Effector CD4-positive, alpha-beta T cell (primary cell): ENCODE measurements at places on chromosomes 7 and 10.

DNA sequence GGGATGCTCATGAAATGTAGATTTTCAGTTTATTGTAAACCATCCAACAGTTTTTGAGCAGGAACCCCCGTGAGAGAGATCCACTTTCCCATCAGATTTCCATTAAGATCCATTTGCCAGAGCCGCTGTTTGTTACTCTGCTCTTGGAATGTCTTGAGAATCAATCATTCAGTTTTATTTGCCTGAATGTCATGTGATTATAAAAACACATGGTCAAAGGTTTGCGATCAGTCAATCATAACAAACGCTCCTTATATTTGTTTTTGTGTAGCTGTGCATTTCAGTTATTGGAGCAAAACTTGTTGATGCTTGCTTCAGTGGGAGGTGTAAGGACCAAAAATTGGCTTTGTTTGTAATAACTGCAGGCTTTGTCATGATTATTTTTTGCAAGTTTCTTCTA is 155.8 kb upstream of the RHOBTB1 start:
- no peak for DNase-seq

- DNase-seq, result no peak
Observed at GRCh38 chr10:62528441-62528840, 154.3 kb downstream of the ZNF365 start.

DNA sequence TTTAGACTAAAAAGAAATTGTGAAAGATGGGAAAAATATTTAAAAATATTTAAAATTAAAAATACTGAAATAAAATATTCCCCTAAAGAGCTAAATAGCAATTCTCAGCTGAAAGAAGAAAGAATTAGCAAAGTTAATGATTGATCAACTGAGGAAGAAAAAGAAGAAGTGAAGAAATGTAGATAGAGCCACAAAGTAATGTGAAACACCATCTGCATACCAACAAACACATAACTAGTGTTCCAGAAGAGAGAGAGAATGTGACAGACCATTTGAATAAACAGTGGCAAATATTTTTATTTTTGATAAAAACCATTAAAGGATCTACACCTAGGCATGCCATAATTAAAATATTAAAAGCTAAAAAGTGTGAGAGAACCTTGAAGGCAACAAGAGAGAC is 784.5 kb upstream of the ZWINT start:
- no peak for DNase-seq

- DNase-seq, result no peak
Observed at GRCh38 chr7:85730012-85730411, 543.2 kb upstream of the SEMA3D start.

DNA sequence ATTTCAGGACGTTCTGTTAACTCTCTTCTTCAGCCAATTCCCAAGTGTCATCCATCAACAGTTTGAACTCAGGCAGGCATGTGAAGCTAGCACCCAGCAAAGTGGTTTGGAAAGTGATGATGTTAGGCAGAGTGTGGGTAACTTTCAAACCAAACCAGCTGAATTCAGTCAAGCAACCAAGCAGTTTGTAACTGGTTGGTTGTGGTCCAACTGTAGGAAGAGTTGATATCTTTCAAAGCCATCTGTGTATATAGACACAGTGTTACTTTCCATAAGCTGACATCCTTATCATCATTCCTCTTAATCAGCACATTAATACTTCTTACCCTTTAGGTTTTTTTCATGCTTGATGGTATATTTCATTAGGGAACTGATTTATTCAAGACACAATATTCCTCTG is 72.2 kb upstream of the NUPR2 start:
- DNase-seq, result no peak

DNA sequence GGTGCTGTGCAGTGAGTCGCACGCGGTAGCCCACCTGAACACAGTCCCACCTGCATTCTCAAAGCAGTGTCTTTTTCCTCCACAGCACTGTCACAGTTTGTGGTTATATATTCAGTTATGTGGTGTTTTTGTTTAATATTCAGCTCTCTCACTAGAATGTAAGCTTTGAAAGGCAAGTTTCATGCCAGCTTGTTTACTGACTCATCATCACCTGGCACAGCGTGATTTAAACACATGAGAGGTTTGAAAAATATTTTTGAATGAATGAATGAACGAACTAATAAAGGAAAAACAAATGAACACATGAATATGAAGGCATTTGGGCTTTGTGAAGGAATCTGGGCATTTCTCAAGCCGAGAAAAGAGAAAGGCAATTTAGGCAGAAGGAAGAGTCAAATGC is 51.9 kb upstream of the TM9SF3 start:
- no peak for DNase-seq

DNA sequence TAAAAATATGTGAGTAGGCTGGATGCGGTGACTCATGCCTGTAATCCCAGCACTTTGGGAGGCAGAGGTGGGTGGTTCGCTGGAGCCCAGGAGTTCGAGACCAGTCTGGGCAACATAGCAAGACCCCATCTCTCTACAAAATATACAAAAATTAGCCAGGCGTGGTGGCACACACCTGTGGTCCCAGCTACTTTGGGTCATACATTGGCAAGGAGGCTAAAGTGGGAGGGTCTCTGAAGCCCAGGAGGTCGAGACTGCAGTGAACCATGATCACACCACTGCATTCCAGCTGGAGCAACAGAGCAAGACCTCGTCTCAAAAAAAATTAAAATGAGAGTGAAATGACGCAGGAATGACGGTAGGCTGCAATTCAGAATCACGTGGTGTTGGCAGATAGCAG is 64.7 kb upstream of the SH2B2 start:
- DNase-seq, result no peak

DNA sequence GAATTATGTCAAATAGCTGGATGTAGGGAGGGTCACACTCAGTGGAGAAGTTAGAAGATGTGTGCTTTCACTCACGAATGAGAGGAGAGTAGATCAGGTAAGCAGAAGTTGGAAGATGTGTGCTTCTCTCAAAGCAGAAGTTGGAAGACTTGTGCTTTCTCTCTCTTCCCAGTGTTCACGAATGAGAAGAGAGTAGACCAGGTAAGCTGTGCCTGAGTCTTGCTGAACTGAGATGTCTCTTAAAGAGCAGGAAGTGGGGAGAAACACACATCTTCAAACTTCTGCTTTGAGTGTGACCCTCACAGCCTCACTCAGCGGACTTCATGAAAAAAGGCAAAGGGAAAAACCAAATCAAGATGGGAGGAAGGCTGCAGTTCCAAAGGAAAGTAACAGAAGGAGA is 7.0 kb upstream of the TMEM243 start:
- DNase-seq, result no peak

DNA sequence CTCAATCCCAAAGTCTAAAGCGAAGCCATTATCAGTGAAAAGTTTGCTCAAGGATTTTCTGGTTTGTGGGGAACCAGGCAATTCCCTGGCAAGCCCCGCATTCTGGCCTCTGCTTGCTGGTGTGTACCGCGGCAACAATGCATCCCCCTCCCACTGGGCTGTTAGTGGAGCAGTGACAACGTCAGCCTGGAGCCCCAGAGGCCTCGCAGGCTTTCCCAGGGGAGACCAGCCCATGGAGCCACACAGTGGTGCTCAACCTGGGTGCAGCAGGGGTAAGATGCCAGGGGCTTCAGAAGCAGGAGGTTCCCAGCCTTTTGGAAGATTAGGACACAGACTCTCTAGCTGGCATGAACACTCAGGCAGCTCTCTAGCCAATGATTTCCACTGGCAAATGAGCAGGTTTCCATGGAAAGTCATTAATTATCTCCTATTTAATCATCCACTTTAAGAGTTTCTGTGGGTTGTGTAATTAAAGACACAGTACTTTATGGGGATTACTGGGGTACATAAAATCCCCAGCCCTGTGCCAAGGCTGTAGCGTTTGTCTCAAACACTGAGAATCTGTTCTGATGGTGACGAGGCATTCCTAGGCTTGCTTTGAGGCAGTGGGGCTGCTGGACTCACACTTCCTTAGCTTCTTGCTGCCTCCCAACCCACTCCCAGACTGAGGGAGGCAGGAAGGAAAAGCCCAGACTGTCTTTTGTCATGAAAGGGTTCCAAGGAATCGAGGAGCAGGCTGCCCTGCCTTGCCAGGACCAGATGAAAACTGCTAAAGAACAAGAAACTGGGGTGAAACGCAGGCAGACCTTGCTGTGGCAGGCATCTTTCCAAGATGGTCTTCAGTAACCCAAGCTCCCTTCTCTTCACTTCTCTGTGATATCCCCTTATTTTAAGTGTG is 411.9 kb upstream of the SHH start:
- DNase-seq, result no peak

GRCh38 chr10:108241166-108241565 is 1076.7 kb upstream of the SORCS1 start:
- no peak for DNase-seq

GRCh38 chr10:77746047-77746707 is 108.6 kb upstream of the KCNMA1 start:
- DNase-seq, result no peak

DNA sequence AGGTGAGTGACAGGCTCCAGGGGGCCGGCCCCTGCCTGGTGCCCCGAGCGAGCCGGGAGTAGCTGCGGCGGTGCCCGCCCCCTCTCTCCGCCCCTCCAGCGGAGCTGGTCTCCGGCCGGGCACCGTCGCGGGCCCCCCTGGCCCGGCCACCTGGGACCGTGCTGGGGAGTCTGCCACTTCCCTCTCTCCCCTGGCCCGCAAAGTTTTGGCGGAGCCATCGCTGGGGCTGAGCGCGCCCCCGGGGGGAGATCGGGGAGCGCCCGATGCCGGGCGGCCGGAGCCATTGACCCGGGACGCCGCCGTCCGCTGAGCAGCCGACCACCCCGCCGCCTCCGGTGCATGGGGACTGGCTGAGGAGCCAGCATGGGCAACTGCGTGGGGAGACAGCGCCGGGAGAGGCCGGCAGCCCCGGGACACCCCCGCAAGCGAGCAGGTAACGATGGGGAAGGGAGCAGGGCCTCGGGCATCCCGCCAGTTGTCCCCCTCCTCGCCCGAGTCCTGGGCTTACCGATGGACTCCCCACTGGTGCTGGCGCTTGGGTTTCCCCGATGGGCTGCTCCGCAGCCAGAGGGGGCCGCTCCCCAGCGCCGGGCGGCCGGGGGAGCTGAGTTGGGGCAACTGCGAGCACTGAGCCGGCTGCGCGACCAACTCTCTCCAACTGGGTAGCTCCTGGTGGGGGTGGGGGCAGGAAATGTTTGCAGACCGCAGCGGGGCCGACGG is at the start of gene UBTD1:
Gene UBTD1 (plus strand): TSS at position 84 of the 720 bp plus-strand sequence. CDS start 280 bp downstream, at position 364.
- DNase-seq, result peak; percentile 11

GRCh38 chr7:156466272-156466671 is 174.3 kb upstream of the RNF32 start:
- no peak for DNase-seq

DNA sequence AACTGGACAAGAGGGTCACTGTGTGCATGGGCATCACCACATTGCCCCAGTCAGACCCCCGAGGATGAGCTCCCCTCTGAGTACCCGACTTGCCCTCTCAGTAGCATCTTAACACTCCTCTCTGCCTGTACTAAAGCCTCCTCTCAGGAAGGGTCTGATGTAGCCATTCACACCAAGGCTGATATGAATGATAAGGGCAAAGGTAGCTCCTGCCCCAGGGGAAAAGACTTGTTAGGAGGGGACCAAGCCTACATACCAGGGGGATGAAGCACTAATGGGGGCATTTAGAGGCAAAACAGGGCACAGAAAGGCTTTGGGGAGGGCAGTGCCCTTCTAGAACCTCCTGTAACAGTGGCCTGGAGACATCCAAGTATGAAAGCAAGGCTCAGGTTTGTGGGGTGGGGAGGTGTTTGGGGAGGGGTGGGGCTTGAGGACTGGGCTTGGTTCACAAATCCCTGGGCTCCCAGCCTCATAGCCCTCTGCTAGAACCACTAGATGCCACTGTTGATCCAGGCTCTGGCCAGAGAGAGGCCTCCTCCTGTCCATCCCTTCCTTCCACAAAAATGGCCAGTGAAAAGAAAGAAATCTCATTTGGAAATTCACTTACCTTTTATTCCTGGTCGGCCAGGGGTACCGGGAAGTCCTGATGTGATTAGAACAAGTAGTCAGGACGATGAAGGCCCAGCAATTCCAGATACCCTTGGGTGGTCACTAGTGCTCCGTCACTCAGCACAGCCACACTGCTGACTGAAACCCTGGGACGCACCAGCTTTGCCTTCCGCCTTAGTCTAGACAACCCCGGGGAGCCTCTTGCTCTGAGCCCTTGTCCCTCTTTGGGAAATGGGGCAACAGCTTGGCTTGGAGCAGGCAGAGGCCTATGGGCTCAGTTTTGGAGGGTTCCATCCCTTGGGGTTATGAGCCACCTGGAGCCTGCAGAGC is 40.3 kb downstream of the COL17A1 start:
- no peak for DNase-seq

GRCh38 chr7:5421714-5422395 is 1.8 kb downstream of the TNRC18 start:
- DNase-seq, result no peak

- DNase-seq, result peak; percentile 98
Observed at GRCh38 chr10:110919349-110919931, at the start of gene SHOC2. SHOC2 (plus strand) TSS chr10:110919604; CDS start chr10:110964359, 44,755 bp downstream.

- DNase-seq, result no peak
Observed at GRCh38 chr7:131354390-131354789, 26.7 kb downstream of the MKLN1 start.

DNA sequence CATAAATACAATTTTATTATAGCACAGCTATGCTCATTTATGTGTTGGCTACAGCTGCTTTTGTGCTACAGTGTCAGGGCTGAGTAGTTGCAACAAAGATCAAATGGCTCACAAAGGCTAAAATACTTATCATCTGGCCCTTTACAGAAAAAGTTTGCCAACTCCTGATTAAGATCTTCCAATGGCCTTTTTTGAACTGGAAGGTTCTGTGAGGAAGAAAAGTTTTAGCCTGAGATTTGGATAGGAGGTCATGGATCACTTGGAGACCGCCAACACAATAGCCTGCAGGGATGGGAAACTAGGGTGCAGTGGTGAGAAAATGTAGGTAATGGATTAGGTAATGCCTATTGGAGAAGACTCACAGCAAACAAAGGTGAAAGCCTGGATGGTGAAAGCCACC is 169.8 kb downstream of the NOC3L start:
- DNase-seq, result no peak

- no peak for DNase-seq
Observed at GRCh38 chr7:31000161-31000693, 36.5 kb downstream of the GHRHR start.

DNA sequence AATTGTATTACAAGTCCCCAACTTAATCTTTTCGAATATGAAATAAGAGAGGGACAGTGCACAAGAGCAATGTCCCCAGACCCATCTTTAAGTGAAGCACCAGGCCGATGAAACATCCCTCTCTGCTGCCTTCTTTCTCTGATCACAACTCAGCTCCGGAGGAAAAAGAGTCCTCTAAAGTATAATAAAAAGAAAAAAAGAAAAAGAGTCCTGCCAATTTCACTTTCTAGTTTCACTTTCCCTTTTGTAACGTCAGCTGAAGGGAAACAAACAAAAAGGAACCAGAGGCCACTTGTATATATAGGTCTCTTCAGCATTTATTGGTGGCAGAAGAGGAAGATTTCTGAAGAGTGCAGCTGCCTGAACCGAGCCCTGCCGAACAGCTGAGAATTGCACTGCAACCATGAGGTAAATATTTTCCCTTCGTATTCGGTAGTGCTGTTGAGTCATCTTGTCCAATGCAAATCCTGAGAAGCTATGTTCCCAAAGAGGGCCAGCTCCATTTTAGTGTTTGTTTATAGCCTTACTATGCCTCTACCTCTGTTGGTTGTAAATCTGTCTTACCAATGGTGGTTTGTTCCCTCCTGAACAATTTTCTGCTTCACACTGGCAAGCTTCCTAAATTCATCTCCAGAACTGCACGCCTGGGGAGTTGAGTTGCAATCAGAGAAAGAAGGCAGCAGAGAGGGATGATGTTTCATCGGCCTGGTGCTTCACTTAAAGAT is at the start of gene IFIT2:
Gene IFIT2 (plus strand): TSS at position 326 of the 725 bp plus-strand sequence. CDS start 78 bp downstream, at position 404.
- no peak for DNase-seq
